Activated CD8-positive, alpha-beta T cell treated with anti-CD3 and anti-CD28 coated beads, Interleukin-2, amount 10 ng/mL, durations not matched to agents 7 days and 5 days (primary cell): ENCODE measurements at places on chromosomes 11 and 22. TPM values are rescaled to one million over a fixed set of nuclear protein-coding genes. Genes with fewer than 3 reads are reported as not detected.

The ADAMTS8 gene
- total RNA-seq = not detected

The CYP2D6 gene
- total RNA-seq = 3.6 TPM

The RASD2 gene
- 0.08 TPM for total RNA-seq

The OMP gene
- not detected for total RNA-seq

The TRIM21 gene
- total RNA-seq = 58.5 TPM

The CACNA1I gene
- total RNA-seq = 0.60 TPM

The DCDC1 gene
- total RNA-seq = not detected

The HBG2 gene
- total RNA-seq = not detected

The KREMEN1 gene
- total RNA-seq = not detected

The CCDC15 gene
- total RNA-seq = 8.8 TPM

The CNIH2 gene
- 2.7 TPM for total RNA-seq

The PLAAT4 gene
- total RNA-seq = 97.5 TPM

The MPZL2 gene
- total RNA-seq = 11.7 TPM

The OR2D2 gene
- not detected for total RNA-seq

The CELSR1 gene
- not detected for total RNA-seq

The KRTAP5-1 gene
- total RNA-seq = not detected

The LMNTD2 gene
- 0.34 TPM for total RNA-seq

The OR51A2 gene
- total RNA-seq = not detected

The APOA4 gene
- total RNA-seq = not detected

The LDLRAD3 gene
- 0.21 TPM for total RNA-seq
